ENCODE measurements at places on chromosomes 12 and 14.

DNA sequence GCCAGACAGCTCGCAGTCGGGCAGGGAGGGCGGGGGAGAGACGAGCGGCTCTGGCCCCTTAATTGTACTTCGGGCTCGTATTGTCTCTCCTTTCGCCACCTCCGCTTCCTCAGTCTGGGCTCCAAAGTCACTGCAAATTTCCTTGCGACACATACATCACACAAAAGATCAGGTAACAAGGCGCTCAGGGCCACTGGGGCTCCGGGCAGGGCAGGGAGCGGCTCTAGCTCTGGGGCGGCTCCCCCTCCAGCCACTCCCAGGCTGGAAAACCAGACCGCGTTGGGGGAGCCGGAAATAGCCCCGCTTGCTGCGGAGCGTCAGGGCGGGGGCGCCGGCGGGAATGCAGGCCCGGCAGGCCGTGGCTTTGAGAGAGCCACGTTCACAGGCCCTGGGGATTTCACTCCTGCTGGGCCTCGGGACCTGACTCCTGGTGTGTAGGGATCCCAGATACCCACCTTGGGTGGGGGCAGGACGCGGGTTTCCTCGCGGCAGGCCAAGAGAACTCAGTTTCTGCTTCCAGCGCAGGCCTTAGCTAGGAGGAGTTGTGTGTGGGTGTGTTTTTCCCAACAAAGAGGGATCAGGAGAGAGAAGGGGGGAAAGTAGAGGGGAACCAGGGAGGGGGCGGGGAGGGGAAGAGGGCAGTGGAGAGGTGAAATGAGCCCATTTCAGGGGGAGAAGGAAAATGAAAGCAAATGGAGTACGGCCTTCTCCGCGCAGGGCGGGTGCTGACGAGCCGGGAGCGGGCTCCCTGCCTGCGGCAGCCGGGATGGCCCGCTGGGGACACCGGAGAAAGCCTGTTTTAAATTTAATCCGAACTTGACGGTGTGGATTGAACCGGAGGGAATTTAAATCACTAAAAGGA is 4.4 kb upstream of the HOXC9 start:
- DNase-seq = no peak

DNA sequence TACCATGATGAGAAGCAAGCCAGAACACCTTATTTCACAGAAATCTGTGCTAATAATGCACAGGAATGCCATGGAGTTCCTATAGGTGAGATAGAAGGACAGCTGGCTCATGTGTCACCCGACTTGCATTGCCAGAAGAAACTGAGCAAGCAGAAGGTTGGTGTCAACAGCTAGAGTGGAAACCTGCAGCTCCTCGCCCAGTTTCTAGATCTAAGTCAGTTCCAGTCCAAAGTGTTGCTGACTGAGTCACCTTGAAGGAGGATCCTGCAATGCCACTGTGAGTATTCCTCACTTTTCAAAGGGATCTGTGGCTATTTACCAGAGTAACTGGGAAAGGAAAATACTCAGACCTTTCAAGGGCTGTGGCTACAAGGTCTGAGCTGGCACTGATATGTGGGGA is 17.1 kb downstream of the CDKL1 start:
- no peak for DNase-seq

DNA sequence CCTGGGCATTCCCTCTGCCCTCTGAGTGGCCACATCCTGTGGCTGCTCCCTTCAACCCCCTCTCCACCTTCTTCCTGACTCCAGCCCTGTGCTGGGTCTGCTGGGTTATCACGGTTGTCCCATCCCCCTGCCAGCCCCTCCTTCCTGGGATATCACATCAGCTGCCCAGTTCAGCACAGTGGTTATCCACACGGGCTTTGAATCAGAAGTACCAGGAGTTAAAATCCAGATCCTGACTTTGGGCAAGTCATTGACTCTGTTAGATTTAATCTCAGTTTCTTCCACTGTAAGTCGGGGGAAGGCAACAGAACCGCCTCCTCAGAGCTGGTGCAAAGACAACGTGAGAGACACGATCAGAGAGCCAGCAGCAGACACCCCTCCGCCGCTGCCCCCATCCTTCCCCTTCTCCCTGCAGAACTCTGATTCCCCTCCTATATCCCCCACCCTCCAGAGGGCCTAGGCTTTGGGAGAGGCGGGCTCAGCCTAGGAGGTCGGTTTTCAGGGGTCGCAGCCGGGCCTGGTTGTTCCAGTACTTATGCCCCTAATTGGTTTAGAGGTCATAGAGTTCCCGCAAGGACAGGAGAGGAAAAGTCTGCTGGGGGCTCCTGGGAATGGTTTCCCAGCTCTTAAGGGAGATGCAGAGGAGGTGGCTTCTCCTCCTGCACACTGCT is 42.5 kb downstream of the PRIMA1 start:
- DNase-seq = no peak

- no peak for DNase-seq
Measured at GRCh38 chr14:68782091-68782981, 10.5 kb downstream of the ZFP36L1 start.

GRCh38 chr12:78403681-78404080 is 460.9 kb upstream of the SYT1 start:
- DNase-seq = no peak

GRCh38 chr12:124633365-124634362 is 66.3 kb upstream of the NCOR2 start:
- DNase-seq = no peak

Measured in T-helper 17 cell (primary cell).